ENCODE measurements at places on chromosomes 12 and 14.

DNA sequence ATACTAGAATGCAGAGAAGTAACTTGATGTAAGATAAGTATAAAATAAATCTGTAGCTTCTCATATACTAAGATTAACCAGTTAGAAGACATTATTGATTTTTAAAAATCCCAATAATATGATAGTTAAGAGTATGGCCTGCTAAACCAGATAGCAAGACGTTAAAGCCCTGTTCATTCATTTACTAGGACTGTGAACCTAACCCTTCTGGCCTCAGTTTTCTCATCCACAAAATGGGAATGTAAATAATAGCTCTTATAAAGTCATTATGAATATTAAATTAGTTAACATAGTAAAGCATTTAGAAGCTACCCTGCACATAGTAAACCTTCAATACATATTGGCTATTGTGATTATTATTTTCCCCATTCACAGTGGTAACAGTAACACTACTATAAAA, 6.0 kb upstream of the PRMT5 start:
- no peak for DNase-seq

DNA sequence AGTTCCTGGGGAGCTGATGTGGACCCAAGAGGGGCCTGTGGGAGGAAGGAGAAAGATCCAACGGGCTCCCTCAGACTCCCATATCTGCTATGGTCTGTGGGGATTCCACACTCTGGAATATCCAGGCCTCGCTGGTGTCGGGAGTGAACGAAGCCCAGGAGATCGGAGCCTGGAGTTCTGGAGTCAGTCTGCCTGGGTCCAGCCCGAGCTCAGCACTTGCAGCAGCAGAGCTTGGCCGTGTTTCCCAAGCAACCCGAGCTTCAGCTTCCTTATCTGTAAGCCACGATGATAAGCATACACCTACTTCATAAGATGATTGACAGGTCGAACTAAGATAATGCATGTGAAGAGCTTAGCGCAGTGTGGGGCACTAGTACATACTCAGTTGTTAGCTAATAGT, 10.1 kb downstream of the LTBP2 start:
- no peak for DNase-seq

GRCh38 chr12:121443193-121443870, 43.4 kb downstream of the RNF34 start:
- peak; percentile 38 for DNase-seq

DNA sequence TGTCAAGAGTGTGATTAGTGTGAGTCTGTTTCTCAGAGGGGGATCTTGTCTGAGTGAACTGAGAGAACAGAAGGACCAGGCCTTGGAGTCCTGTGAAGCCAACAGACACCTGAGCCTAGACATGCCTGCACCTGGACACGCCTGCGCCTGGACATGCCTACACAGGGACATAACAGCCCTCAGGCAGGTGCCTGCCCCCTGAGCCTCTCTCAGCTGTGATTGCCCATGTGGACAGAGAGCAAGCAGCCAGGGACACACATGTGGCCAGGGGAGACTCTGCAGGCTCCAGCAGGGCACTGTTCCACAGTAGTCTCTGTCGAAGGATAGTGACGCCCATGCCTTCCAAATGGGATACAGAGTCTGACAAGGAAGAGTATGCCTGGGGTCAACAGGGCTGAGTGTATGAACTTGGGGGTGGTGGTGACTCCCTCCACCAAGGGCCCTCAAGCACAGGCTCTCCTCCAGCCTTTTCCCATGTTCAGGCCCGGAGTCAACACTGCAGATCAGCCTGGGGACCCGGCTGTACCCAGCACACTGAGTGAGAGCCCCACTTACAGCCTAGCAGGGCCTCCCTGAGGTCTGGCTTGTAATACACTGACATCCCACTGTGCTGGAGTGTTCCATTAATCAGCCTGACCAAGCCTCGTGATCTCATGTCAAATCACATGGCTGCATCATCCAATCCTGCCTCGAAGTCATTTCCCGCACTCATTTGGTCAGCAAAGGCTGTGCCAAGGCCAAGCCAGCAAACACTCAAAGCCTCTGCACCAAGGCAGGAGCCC, 173.0 kb downstream of the CALM1 start:
- no peak for DNase-seq

GRCh38 chr14:104465482-104466390, 113.8 kb upstream of the C14orf180 start:
- no peak for DNase-seq

- no peak for DNase-seq
Observed at GRCh38 chr12:21895651-21896050, 45.6 kb downstream of the ABCC9 start.

- DNase-seq, result no peak
Observed at GRCh38 chr12:51949342-51950030, 2.0 kb upstream of the ACVR1B start.

GRCh38 chr12:27161458-27162228, 79.3 kb upstream of the C12orf71 start:
- DNase-seq, result no peak

DNA sequence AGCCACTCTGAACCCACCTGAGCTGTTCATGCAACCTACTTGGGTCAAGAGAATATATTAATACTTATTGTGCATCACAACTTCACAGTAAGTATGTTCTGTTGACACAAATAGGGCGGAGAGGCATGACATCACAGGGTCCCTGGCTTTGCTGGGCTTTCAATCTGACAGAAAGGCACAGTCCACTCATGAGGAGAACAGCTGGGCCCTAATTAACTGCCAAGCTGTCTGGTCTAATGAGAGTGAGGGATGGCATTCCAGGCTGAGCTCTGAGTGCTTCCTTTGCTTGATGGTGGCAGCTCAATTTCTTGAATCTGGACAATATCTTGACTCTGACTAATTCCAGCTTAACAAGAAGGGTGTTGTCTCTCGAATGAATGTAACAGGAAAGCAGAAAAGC, 2.0 kb downstream of the EFCAB11 start:
- DNase-seq, result no peak

DNA sequence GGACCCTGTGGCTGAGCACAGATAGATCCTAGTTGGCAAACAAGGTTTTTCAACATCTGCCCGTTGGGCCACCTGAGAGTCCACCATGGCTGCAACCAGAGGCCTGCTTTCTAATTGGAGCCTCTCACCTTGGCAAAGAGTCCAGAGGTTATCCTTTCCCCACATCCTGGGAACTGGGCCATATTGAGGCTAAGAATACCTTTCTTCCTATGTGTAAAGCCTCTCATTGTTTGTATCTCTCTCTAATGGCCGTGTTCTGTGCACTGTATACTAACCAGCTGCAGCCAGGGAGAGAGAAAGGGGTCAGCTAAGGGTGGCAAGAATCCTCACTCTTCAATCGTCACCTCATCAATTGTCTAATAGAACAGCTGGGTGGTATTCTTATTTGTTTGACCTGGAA, 79.1 kb upstream of the ST8SIA1 start:
- no peak for DNase-seq

GRCh38 chr14:43692706-43693105, 814.4 kb downstream of the FSCB start:
- no peak for DNase-seq

DNA sequence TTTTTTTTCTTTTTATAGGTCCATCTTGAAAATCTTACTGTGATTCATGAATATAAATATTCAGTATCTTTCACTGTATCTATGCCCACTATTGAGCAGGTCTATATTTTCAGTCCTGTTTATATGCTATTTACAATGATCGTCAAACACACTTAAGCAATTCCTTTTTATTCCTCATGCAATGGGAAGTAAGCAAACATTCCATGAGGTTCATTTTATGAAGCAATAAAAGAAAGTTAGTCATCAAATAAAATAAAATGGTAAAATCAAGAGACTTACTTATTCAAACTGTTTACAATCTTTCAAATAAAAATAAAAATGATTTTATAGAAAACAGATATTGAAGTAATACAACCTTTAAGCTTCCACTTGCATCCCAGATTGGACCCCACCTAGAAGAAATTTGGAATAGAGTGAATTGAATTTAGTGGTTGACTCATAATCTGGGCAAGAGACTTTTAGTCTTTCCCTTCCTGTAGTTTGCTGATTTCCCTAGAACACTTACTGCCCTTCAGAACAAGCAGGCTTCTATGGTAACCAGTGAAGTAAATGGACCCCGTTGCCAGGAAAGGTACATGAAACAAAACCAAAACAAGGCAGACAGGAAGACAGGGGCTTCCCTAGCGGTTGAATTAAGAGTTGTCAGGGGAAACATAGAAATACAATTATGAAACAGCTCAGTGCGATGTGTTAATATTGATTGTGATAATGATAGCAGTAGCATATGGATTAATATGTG, 241.0 kb upstream of the ATP2B1 start:
- DNase-seq, result no peak

GRCh38 chr12:56248711-56249110, 9.5 kb downstream of the ANKRD52 start:
- no peak for DNase-seq

- DNase-seq, result no peak
Observed at GRCh38 chr14:59529189-59529588, 44.9 kb downstream of the JKAMP start.

DNA sequence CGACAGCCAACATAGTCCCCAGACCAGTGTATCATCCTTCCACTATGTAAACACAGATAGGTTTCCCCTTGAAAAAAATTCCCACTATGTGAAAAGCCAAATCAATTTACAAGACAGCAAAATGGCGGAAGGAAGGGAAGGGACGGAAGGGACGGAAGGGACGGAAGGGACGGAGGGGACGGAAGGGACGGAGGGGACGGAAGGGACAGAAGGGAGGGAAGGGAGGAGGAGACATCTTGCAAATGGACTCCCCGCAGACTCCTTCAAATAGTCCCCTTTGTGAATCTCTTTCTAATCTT, 75.3 kb downstream of the NINJ2 start:
- DNase-seq, result no peak

DNA sequence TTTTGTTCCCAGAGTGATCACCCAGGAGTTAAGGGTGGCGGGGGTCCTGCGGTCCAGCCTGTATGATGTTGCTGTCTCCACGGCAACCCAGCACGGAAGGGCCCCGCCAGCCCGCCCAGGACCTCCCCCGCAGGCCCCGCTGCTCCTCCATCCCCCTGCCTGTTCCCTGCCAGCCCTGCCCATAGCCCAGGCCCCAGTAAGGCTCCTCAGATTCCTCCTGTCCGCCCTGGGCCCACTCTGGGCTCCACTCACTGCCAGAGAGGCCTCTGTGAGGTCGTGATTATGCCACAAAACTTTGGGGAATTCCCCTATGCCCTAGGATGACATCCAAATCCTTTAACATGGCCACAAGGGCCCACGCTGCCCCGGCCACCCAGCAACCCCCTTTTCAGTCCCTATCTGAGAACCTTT, 20.8 kb downstream of the HSP90AA1 start:
- no peak for DNase-seq

DNA sequence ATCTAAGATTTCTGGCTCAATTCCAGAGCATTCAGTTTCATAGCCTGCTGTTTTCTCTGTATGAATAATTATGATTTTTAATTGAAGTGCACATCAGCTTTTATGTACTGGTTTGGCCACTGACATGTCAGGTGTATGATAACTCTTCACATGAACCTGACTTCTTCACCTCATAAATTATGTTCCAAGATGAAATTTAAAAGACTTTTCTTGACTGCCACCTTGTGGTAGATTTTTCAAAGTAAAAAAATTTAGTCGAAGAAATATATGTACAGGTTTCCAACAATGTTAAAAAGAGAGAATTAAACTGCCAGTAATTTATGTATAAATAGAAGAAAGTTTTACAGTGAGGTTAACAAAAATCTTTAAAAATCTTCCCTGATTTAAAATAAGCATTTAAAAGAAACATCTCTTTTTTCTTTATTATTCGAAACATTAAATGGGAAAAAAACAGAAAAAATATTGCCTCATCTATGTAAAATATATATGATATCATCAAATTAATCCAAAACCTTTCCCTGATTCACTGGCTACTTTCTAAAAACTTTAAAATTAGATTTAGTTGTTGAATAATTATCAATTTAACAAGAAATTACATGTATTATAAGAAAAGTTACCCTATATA, 124.9 kb upstream of the ATXN7L3B start:
- DNase-seq, result no peak

GRCh38 chr14:73143617-73144016, 7.3 kb downstream of the PSEN1 start:
- no peak for DNase-seq

DNA sequence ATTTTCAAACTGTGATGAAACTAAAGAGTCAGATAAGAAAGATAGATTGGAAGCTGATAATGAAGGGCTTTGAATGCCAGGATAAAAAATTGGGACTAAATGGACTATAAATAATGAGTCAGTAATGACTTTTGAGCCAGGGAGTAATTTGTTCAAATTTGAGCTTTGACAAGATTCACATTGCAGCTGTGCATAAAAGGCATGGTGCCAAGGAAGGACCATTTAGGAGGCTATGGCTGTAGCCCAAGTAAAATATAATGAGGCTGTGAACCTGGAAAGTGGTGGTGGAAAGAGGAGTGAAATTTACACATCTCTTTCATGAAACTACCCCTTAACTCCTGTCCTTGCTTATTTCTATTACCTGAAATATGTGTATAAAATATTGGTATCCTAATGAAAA, 218.5 kb downstream of the SLC6A15 start:
- DNase-seq, result no peak

DNA sequence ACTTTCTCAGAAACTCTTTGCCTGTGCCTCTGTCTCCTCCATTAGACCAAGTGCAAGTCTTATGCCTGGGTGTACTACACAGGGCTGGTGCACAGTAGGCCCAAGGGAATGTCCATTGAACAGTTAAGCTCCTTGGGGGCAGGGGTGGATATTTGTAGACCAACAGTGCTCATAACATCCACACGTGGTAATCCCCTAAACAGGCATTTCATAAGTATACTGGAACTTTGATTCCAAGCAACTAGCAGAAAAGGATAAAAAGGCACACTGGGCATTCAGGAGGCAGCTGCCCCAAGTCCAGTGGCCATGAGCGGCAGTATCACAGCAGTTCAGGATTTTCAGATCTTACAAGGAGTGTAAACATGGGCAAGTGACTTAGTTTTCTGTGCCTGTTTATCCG, 16.8 kb downstream of the NUAK1 start:
- no peak for DNase-seq

DNA sequence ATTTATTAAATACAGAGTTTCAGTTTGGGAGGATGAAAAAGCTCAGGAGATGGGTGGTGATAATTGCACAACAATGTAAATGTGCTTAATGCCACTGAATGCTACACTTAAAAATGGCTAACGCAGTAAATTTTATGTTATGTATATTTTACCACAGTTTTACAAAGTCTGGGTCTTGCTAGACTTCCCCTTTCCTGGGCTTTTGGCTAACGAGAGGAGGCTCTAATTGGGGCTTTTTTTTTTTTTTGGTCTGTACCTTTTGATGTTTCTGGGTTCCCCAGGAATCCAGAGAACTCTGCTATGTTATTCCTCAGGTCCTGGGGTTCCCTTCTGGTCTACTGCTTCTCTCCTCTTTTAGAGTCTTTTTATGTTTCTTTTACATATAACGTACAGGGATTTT, 355.5 kb downstream of the CACNA1C start:
- no peak for DNase-seq

GRCh38 chr12:52156757-52157565, 34.9 kb downstream of the KRT80 start:
- peak; percentile 72 for DNase-seq
